ENCODE measurements at places on chromosomes 3 and 15.

DNA sequence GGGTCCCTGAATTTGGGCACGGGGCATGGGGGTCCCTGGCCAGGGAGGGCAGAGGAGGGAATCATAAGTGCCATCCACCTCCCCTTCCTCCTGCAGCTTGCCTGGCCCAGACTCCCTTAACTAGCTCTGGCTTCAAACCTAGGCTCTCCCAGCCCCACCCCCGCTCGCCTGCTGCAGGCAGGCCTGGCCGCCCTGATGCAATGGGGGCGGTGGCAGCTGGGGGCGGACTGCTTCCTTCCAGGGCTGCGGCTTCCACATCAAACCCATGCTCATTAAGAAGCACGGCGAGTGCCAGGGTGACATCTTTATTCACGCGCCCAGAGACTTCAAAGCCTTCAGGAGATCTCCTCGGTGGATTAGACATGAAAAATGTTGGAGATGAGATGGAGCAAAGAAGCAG lies 123.1 kb downstream of the TPRA1 start:
- DNase-seq: no peak

- peak; percentile 34 for DNase-seq
These were observed 1124.2 kb downstream of the NAALADL2 start for GRCh38 chr3:175983379-175983778.

- peak; percentile 6 for DNase-seq
These were observed 24.2 kb upstream of the SLC25A26 start for GRCh38 chr3:66196633-66197032.

DNA sequence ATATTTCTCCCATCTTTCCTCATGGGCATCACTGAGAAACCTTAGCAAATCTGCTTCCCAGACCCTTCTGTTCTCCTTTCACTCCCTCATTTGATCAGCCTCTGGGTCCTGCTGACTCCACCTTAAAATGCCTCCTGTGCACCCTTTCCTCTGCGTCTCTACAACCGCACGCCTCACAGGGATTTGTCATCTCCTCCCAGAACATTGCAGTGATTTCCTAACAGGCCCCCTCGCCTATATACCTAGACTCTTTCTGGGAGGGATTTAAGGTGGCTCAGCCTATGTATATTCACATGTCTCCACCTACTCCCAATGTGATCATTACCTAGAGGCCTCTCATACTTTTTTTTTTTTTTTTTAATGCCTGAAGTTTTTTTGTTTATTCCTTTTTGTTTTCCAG lies 69.2 kb downstream of the LIPC start:
- DNase-seq: no peak

DNA sequence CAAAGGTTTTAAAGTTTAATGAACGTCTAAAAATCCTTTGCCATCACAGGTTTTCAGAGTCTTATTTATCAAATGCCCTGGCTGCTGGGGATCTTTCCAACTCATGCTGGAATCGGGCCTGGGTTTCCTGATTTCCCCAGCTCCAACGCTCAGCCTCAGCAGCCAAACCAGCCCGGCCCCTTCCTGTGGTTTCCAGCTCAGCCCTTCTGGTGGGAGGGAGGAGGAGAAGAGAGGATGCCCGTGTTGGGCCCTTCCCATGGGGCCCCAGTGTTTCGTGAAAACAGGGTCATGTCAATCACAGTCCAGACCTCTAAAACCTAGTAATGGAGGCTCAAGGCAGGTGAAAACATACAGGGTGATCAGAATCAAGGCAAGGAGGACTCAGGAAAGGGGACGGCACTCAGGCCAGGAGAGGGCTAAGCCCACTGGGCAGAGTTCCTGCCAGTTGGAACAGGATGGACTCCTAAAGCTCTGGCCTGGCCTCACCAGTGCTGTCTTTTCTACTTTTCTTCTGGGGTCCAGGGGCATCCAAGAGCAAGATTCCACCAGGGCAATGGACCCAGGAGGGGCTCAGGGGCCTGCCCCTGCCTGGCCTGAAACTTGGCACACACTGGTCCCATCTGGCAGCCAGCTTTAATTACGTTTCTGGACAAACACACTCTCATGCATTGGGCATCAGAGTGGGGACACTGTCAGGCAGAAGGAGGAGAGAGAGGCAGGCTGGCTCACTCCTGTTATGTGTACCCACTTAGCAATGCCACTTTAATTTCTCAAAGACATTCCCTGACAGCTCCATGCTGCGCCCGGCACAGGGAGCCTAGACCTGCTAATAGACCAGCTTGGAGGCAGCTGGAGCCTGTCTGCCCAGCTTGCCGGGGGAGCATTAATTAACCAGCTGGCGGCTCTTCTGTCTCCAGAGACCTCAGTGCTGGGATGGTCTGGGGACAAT lies 194.6 kb downstream of the FAM43A start:
- DNase-seq: peak; percentile 66

DNA sequence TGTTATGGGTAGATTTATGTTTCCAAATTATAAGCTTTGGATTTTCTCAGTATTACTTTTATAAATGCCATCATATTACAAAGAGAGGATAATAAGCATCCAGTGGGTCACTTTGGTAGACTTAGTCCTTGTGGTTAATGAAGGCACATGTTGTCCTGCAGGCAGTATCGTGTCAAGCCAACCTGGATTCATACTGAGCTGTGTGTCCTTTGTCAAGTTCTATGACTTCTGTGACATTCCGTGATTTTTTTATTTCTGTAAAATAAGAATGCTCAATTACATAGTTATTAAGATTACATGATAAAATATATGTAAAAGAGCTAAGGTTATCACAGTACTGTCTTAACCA lies 257.7 kb downstream of the RBMS3 start:
- no peak for DNase-seq

GRCh38 chr3:134978658-134979057 lies 183.6 kb downstream of the EPHB1 start:
- DNase-seq: no peak

GRCh38 chr3:187802203-187802927 lies 57.1 kb upstream of the BCL6 start:
- no peak for DNase-seq

- peak; percentile 78 for DNase-seq
These were observed 1.9 kb downstream of the GNAI2 start for GRCh38 chr3:50237754-50238548.

GRCh38 chr3:38651153-38651789 lies 1.8 kb upstream of the SCN5A start:
- DNase-seq: peak; percentile 42

- DNase-seq: no peak
These were observed 47.5 kb upstream of the SNRK start for GRCh38 chr3:43238801-43239200.

DNA sequence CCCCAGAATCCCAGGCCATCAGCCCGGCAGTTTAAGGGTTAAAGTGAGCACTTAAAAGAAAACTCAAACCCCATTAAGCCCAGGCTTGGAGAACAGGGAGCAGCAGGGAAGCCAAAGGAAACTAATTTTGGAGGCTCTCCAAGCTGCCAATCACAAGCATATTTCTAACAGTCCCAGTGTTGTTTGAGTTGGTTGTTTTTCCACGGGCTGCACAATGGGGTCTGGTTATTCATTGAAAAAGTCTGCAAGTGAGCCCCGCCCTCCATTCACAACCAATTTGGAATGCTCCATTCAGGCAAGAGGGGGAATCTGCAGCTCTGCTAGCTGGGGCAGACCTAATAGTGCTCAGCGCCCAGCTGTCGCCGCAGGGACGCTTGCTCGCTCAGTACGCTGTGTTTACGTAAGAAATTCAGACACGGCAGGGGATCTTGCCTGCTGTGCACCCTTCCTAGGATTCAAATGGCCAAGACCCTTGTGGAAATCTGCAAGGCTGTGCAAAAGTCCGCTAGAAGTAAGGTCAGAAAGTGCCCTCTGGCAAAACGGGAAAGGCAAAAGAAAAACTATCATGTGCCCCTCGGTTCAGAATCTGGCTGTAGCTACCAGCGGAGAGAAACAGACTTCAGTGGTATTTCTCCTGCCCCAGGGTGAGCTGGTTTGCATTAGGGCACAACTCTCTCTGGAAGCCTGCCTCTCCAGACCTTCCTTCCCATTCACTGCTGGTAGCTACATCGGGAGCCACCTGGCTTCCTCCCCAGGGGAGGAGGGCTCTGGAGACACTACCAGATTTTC lies 11.0 kb downstream of the ETV5 start:
- DNase-seq: peak; percentile 84

DNA sequence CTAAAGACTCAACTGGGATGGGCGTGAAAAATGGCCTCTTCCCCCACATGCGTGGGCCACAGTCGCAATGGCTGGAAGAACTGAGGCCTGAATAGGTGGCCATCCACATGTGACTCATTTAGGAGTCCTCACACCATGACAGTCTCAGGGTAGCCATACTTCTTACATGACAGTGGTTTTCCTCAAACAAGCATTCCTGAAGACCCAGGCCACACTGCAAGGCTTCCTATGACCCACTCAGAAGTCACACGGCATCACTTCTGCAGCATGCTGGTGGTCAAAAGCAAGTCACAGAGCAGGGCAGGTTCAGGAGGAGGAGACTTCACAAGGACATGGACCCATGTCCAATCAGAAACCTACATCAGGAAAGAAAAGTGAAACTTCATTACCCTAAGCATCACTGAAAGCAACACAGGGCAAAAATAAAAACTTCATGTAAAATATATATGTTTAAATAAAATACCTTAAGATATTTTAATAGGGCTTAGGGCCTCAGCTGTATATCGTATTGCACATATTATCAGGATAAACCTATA lies 257.1 kb downstream of the OPA1 start:
- no peak for DNase-seq

DNA sequence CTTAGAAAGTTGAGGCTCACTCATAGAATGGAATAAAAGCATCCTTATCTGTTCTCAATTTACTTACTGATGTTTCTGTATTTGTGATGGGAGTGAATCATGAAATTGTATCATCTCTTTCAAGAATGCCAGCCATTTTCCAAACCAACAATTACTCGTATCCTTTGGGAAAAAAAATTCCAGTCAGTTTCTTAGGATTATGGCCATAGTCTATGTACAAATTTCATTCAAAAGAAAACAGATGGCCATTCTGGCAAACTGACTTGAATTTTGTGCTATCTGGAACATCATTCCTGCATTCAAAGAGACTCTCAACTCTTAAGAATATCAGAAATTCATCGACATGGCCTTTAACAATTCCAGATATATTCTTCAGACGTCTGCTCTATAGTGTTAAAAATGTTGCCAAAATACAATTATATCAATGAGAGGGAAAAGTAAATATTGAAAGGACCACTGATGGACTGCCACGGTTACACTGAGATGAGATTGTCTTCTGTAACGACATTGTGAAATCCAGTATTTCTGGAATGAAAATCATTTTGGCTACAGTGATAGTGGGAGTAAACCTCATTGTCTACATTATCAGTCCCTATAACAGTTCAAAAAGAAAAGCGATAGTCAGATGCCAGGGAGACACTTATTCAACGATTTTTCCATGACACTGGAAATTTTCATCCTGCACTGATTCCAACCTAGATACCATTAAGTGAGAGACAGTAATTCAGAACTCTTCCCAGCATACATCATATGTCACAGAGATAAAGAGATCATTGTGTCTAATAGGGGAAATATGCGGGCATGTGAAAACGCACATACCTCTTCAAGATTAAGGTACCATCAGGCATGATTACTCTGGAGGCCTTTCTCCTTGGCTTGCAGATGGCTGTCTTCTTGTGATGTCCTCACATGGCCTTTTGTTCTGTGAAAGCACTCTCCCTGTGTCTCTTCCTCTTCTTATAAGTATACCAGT lies 953.8 kb upstream of the ALCAM start:
- DNase-seq: peak; percentile 35

DNA sequence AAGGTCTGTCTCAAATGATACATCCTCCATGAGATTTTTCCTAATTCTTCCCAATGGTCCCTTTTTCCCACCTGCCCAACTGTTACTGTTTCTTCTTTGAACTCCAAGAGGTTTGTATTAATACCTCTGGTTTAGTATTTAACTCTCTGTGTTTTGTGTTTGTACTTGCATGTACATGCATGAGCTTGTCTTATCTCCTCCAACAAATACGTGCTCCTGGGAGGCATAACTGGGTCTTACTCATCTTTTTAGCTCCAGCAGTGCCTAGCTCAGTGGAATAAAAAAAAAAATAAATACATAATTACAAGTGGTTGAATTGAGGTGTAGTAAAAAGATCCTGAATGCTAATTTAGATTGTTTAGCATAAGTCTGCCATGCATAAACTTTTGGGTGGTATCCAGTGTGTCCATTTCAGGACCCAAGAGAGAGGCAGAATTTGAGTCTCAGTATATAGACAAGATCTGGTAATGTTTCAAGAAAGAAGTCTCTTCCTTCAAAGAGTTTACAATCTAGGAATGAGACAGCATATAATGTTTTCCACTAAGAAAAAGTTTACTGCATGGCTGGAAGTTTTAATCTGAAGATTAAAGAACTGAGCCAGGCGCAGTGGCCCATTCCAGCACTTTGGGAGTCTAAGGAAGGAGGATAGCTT lies 1.7 kb upstream of the LYSMD2 start:
- no peak for DNase-seq

GRCh38 chr3:178850450-178851190 lies 221.0 kb downstream of the ZMAT3 start:
- DNase-seq: peak; percentile 11

GRCh38 chr15:70490838-70491155 lies 272.6 kb downstream of the UACA start:
- no peak for DNase-seq

DNA sequence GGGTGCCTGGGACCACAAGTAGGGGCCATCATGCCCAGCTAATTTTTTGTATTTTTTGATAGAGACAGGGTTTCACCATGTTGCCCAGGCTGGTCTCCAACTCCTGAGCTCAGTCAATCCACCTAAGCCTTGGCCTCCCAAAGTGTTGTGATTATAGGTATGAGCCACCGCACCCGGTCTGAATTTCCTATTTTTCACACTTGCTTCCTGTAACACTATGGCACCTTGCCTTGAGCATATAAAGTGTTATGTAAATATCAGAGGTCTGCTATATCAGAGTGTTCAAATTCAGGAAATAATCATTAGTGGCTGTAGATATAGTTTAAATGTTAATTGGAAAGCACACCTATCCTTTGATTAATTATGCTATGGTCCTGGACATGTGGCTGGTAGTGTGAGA lies 165.2 kb downstream of the KCNAB1 start:
- no peak for DNase-seq

GRCh38 chr15:62945760-62946159 lies 96.8 kb upstream of the TPM1 start:
- no peak for DNase-seq
